Foreskin fibroblast (primary cell): ENCODE measurements at places on chromosomes 11 and 22.

- DNase-seq, result no peak
Measured at GRCh38 chr11:115700981-115701875, 197.0 kb upstream of the CADM1 start.

- peak; percentile 54 for DNase-seq
Measured at GRCh38 chr11:122131126-122131525, 15.1 kb upstream of the BLID start.

GRCh38 chr22:28282405-28283067, 363.5 kb upstream of the PITPNB start:
- peak; percentile 52 for DNase-seq

DNA sequence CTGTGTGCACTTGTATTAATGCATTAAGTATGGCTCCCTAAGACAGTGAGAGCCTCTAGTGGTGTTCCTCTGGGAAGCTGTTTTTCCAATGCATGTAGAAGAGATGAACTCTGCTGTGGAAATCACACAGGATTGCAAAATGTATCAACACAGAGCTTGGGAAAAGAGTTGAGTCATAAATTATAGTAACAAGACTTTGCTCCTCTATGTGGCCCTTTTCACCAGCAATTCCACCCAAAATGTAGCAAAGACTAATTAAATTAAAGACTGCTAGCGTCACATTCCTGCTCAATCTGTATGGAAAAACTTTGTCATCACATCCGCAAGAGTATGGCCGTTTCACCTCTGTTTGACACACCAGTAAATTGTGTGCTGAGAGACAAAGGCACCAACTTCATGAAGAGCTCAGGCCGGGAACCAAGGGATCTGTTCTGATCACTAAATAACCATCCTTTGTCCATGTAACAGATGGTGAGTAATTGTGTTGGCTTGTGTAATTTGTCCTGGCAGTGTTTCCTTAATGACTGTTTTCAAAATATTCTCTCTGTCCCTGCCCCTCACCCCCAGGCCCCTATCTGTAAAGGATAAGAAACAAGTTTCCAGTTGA, 209.2 kb upstream of the SORL1-AS1 start:
- peak; percentile 87 for DNase-seq

GRCh38 chr11:65488273-65489034, 10.4 kb upstream of the MALAT1 start:
- peak; percentile 72 for DNase-seq

DNA sequence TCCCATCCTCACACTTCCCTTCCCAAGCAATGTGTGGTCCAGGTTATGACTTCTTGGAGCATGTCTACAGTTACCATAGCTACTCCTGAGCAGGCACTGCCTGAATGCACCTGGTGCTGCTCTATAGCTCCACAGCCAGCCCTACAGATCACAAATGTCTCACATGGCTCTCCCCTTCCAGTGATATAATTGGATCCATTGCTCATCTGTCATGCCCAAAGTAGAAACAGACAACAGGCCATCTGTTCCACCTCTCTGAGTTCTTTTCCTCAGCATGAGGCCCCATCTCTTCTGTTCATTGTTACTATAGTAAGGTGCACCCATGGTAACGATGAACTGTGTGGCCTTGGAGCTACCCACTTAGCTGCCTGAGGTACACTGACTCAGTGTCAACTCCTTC, 320.3 kb upstream of the ZC3H12C start:
- no peak for DNase-seq

GRCh38 chr11:93194673-93195291, 3.0 kb downstream of the SLC36A4 start:
- DNase-seq, result no peak

DNA sequence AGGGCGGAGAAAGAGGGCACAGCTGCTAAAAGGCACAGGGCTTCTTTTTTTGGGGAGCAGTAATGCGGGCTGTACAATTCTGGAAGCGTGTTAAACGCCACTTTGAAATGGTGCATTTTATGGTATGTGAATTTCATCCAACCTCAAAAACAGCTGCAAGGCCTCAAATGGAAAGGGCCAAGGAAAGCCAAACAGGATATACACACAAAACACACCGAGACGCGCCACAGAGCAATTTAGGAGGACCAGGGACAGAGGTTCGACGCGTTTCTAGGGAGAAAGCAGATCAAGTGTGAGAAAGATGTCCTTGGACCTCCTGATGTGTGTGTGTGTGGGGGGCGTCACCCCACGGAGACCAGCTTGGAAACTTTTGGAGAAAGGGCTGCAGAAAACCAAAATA, 31.1 kb downstream of the TSPAN4 start:
- no peak for DNase-seq

DNA sequence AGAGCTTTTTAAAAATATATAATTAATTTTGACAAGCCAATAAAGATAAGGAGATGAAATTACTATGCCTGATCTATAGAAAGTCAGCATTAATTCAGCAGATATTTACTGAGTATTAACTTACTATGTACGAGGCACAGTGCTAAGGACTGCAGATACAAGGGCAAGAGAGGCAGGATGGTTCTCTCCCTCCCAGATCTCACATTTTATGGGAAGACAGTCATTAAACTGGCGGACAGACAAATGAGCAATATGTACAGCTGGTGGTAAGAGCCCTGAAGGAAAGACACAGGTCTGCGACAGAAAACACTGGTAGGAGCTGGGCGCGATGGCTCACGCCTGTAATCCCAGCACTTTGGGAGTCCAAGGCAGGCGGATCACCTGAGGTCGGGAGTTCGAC, 36.8 kb downstream of the MCHR1 start:
- no peak for DNase-seq

DNA sequence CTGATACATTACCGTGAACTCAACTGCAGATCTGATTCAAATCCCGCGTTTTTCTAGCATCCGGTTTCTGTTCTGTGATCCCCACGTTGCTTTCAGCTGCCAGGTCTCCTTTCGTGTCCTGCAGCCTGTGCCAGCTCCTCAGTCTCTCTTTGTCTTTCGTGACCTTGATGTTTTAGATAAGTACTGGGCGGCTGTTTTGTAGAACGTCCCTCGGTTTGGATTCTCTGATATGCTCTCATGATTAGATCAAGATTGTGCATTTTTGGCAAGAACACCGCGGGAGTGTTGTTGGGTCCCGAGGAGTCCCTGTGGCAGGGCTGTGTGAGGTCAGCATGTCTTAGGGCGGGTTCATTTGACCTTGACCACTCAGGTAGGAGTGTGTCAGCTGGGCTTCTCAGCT, 38.6 kb downstream of the KCNQ1 start:
- DNase-seq, result no peak

- no peak for DNase-seq
Measured at GRCh38 chr22:38481162-38481870, 13.4 kb downstream of the KDELR3 start.
